Frontal cortex (tissue), 4 donors: ENCODE measurements at places on chromosomes 5 and 9. TPM values are rescaled to one million over a fixed set of nuclear protein-coding genes. Genes with fewer than 3 reads are reported as not detected.

GMCL2 gene
- total RNA-seq, result not detected

ZFR gene
- total RNA-seq, result 144 TPM

C9orf85 gene
- total RNA-seq, result 19.2 TPM

EQTN gene
- 1.6 TPM for total RNA-seq

PTGER4 gene
- total RNA-seq, result 1.6 TPM

TNPO1 gene
- 205 TPM for total RNA-seq

EMB gene
- total RNA-seq, result 6.5 TPM

DAB2 gene
- total RNA-seq, result 8.6 TPM

ZNF608 gene
- total RNA-seq, result 106 TPM

GARIN3 gene
- total RNA-seq, result not detected

SH3GL2 gene
- total RNA-seq, result 76.2 TPM

OTP gene
- total RNA-seq, result not detected

BTNL3 gene
- not detected for total RNA-seq

LRRC70 gene
- total RNA-seq, result 3.7 TPM

CBY3 gene
- total RNA-seq, result not detected

SUB1 gene
- 383 TPM for total RNA-seq

POU5F2 gene
- 2.0 TPM for total RNA-seq

PROB1 gene
- under 0.01 TPM for total RNA-seq
